Spinal cord (tissue), 10 donors: ENCODE measurements at places on chromosomes 2 and 18.
A peak's percentile ranks its signal among the peaks of the same experiment; 100 is the strongest.

DNA sequence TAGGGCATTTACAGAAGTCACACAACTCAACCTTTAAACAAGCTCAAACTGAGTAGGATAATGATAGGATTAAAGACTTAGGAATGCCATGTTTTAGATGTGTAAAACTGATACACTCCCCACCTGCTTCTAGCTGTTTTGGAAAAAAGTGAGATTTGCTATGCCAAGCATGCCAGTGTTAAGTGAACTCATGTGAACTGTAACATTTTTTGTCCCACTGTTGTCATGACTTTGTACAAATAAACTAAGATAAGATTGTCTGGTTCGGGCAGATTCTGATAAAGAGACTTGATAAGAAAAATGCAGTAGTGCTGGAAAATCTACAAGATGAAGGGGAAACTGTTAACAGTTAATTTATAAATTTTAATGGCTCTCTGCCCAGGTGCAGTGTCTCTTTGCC, 66.5 kb downstream of the GLS start:
- no peak for DNase-seq

DNA sequence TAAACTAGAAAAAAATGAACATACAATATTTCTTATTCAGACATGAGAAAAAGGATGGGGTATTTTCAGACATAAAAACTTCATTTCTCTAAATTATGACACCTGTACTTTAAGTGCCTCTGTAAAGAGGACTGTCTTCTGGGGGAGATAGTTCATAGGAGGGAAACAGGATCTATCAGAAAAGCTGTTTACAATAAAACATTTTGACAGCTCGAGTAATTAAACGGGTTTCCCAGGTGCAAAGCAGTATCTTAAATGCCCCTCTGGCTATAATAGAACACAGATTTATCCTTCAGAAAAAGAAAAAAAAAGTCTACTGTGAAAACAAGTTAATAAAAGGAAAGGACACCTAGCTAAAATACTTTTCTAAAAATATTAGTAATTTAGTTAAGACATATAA, 311.4 kb upstream of the UBE2E3 start:
- no peak for DNase-seq

DNA sequence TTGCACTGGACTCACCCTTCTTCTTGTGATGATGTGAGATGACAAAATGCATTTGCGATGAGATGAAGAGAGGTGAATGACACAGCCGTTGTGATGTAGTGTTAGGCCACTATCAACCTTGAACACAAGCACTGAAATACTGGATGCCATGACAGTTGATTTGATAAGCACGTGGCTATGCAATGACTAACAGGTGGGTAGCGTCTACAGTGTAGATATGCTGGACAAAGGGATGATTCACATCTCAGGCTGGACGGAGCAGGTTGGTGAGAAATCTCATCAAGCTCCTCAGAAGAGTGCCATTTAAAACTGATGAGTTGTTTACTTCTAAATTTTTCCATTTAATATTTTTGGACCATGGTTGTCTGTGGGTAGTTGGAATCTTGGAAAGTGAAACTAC, 375.8 kb upstream of the LYPD1 start:
- DNase-seq: no peak

DNA sequence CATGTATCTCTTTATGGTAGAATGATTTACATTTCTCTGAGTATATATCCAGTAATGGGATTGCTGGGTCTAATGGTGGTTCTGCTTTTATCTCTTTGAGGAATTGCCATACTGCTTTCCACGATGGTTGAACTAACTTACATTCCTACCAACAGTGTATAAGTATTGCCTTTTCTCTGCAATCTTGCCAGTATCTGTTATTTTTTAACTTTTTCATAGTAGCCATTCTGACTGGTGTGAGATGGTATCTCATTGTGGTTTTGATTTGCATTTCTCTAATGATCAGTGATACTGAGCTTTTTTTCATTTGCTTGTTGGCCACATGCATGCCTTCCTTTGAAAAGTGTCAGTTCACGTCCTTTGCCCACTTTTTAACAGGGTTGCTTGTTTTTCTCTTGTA, 55.1 kb downstream of the CYTIP start:
- DNase-seq: no peak

DNA sequence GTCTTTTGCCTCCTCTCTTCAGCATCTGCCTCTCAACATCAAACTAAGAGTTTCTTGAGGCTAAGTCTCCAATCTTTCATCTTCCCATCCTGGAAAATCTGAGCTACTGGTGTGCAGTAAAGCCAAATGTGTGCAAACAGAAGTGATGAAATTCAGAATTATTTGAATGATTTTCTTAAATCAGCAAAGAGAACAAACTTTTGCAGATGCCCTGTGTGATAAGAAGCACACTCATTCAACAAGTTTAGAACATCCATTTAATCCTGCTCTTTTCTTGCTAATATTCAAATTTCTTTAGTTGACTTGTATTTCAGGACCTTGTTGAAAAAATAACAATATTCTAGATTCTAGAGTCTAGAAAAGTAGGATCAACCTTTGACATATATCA, 1374.9 kb upstream of the CELF4 start:
- DNase-seq: no peak

- DNase-seq: no peak
These were observed 162.2 kb downstream of the LRRC30 start for GRCh38 chr18:7393080-7393479.

GRCh38 chr2:218398437-218399390, 954 bp upstream of the CTDSP1 start:
- DNase-seq: no peak

- DNase-seq: no peak
These were observed 137.8 kb downstream of the ZAP70 start for GRCh38 chr2:97851172-97851571.

GRCh38 chr2:233705911-233706506, 6.7 kb upstream of the UGT1A5 start:
- DNase-seq: no peak

GRCh38 chr2:64267699-64268098, 123.5 kb upstream of the PELI1 start:
- no peak for DNase-seq

- DNase-seq: no peak
These were observed 185.1 kb downstream of the DLGAP1 start for GRCh38 chr18:4270016-4270415.

GRCh38 chr2:207603486-207603885, 21.7 kb downstream of the METTL21A start:
- DNase-seq: no peak

DNA sequence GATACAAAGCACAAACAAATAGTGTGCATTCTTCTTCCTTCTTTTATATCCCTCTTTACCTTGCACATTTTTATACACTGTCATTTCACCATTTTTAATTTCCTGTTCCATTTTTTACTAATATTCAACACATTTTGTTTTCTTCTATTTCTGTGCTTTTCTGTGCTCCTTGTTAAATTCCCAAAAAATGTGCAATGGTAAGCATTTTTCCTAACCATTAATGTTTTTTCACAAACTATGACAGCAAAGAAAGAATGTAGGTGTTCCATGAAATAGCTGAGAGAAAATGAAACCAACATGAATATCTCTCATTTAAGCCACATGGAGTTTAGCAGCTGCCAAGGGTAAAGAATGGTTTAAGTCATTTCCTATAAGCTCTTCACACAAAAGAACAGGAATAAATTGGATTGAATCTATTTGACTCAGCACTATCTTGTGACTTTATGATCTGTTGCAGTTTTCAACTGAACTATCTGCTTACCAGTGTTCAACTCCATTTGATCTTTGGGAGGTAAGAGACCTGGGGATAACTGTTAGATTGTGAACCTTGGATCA, 145.7 kb upstream of the CDH19 start:
- no peak for DNase-seq

- no peak for DNase-seq
These were observed 85.3 kb upstream of the ACVR2A start for GRCh38 chr2:147759536-147759935.

DNA sequence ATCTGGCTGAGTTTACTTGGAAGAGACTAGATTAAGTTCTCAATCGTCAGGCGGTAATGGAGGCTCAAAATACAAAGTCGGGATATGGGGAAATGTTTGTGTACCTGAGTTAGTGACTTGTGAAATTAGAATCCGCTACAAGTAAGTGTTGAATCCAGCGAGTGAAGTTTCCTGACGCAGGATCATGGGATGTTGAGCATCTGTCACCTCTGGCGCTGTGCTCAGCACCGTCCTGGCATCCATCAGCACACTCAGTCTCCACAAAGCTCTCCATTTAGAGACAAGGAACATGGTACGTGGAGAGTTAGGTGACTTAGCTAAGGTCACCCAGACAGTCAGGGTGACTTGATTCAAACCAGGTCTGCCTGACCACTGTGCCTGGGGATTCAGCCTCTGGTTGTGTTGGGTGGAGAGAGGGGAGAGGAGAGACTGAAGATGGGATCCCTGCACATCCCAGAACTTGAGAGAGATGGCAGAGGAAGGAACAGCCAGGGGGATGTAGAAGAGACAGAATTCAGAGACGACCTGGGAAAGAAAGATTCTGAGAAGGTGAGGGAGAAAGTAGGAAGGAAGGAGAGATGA, 251.2 kb downstream of the ACKR3 start:
- DNase-seq: no peak

- DNase-seq: no peak
These were observed 12.9 kb downstream of the NPAS2 start for GRCh38 chr2:100832885-100833284.

GRCh38 chr2:100889286-100889685, 69.3 kb downstream of the NPAS2 start:
- no peak for DNase-seq

DNA sequence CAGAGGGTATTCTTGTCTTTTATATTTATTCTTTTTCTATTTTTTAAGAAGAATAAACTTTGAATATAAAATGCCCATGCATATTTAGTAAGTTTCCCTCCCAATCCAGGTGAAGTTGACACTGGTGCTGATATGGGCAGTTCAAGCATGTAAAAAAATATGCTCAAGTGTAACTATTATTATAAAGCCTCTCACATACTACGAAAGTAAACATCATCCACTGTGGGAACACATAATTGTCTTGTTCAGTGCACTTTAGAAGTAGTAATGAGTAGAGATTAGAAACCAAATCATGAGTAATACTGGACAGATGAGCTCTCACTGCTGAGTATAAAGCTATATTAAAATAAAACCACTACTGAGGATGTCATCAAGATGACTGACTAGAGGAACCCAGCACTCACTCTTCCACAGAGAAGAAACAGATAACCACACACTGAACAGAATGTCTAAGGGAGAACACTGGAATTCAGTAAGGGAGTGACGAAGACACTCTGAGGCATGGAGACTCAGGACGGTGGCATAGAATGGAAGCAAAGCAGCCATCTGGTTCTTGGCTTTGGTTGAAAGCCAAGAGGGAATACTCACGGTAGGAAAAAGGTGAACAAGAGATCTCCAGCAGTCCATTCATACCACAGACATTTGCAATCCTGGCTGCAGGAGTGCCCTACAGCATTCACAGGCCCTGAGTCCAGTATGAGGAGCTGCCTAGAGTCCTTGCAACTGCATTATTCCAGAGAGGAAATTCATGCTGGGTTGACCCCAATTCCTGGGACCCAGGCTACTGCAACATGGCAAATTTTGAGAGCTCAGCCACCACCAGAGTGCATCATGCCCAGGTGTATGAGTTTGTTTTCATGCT, 9.5 kb upstream of the FAM110C start:
- DNase-seq: no peak

DNA sequence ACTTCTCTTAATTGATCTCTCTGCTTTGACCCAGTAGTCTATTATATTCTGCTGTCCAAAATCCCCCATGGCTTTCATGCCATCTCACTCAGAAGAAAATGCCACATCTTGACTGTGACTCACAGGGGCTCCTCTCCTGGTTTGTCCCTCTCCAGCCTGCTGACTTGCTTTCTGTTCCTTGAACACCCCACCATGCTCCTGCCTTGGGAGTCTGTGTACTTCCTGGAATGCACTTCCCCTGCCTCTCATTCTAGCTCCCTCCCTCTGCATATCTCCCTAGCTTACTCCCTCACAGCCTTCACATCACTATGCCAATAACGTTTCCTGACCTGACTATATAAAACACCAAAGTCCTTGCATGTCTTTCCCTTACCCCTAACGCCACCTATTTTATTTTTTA, 167.2 kb downstream of the TRIB2 start:
- no peak for DNase-seq

DNA sequence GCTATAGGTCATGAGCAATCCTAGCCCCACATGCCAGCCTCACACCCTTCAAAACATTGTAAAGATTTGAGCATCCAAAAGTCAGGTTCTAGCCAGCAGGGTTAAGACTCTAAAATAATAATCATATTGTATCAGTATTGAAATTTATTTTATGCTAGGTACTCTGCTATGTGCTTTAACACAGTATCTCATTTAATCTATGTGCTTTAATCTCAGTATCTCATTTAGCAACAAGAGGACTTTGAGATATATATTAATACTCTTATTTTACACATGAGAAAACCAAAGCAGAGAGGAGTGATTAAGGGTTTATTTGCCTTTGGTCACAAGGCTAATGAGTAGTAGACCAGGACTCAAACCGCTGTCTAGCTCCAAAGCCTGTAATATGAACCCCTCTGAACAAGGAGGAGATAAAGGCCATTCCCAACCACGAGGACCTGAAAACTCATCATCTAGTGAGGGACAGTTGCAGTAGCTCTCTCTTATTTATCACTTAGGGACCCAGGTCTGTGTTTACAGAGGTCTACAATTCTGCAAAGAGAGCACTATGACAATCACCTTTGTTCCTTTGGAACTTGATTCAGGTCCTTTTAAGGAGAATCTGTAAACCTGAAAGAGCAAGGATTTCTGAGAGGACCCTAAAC, 116.5 kb upstream of the SERTAD2 start:
- DNase-seq: no peak

DNA sequence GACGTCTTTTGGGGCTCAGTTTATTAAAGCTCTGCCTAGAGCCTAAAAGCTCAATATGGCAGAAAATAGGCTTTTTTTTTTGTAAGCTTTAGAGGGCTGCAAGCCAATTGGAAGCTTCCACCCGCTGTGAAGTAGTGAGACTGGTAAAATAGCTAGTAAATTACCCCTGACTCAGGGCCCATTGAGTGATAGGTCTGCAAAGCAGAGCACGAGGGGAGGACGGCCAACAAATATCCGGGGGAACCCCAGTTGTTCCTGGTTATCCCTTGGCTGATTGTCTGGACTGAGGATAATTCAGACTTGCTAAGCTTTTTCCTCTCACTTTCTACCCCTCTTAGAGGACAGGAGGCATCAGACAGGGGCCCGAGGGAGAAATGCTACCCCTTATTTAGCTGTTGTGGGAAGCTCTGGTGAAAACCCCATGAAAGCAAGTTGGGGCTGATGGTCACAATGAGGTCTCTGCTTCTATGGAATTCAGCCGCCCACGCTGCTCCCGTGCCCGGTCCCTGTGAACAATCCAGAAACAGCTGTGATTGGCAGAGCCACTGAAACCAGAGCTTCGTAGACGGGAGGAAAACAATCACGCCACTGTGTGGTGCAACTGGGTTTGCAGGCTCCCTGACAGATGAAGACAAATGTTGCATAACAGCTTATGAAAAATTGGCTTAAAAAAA, 141.9 kb upstream of the LGALSL start:
- DNase-seq: peak; percentile 58
